NCI-H1417 (cell line): ENCODE measurements at places on chromosomes 7 and 10.
A peak's percentile ranks its signal among the peaks of the same experiment; 100 is the strongest.

GRCh38 chr7:141563956-141564623, 12.9 kb downstream of the AGK start:
- peak; percentile 10 for DNase-seq

DNA sequence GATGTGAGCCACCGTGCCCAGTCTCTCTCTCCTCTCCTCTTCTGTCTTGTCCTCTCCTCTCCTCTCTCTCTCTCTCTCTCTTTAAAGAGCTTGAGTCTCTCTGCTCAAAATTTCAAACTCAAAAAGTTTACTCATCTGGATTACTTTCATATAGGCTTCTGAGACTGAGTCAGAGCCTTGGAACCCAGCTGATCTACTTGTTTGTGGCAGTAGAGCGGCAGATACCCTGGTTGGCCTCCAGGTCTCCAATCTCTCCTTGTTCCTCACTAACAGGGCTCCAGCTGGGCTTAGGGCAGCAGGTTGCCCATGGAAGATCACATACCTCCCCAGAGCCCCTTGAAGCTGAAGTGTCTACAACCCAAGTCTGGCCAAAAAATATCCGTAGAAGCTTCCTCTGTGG, 51.0 kb downstream of the HHEX start:
- no peak for DNase-seq

GRCh38 chr10:132543916-132544743, 6.5 kb downstream of the INPP5A start:
- DNase-seq, result no peak

DNA sequence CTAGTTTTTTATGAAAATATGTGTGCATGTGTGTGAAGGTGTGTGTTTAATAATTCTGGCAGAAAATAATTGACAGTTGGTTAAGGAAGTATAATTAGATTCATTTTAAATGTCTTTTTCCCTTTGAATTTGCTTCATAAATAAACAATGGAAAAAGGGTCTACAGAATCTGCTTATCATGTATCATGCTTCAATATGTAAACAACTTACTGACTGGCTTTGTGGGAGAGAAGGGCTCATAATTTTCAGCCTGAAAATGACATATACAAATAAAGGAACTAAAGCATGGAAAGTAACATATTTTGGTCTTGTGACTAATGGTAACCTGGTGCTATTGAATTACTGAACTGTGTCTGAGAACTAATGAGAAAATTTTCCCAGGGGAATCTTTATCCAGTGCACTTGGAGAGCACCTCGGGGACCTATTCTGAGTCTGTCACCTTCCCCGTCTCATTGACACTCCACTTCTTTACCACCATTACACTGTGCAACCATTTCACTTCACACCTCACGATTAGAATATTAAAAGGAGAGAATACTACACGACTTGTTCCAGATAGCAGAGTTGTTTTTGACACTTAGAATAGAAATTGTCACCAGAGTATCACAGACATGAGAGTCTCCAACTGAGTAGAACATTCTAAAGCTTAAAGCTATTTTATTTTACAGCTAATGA, 298.6 kb downstream of the TFEC start:
- peak; percentile 35 for DNase-seq

- DNase-seq, result no peak
These were observed 3.0 kb upstream of the PHYHIPL start for GRCh38 chr10:59173414-59173813.

DNA sequence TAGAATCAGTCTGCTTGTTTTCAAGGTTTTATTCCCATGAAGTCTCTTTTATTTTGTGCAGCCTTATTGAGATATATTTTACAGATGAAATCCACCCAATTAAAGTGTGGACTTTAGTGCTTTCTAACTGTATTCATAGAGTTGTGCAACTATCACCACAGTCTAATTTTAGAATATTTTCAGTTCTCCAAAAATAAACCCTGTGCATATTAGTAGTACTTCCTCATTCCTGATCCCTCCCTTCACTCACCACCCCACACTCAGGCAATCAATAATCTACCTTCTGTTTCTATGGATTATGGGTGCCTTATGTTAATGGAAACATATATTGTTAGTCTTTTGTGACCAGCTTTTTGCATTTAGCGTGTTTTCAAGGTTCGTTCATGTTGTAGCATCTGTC, 185.7 kb upstream of the TMEM72 start:
- no peak for DNase-seq

DNA sequence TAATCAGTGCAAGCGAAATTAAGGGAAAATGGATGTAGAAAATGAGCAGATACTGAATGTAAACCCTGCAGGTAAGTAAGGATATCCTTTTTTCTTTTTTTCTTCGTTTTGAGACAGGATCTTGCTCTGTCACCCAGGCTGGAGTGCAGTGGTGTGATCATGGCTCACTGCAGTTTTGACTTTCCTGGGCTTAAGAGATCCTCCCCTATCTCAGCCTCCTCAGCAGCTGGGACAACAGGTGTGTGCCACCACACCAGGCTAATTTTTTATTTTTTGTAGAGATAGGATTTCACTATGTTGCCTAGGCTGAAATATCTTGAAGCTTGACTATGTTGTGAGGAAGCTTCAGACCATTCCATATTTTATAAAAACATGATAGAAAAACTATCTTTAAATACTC, 4.3 kb downstream of the PDCD4 start:
- no peak for DNase-seq

DNA sequence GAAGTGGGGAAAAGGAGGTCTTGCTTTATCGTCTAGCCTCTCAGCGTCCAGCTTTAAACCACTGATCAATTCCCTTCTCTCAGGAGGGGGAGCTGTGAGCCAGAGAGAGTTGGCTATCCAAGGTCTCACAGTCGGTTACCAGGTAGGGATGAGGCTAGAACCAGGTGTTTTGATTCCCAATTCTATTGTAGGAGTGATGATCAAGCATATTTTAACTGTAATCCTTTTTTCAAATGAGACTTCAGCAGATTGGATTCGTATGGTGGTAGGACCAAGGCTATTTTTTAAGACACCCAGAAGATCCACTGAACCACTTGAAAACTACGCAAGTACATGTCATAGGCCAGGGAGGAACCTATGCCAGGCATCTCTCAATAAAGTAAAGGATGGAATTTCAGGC, 8.4 kb downstream of the MINDY4 start:
- no peak for DNase-seq

DNA sequence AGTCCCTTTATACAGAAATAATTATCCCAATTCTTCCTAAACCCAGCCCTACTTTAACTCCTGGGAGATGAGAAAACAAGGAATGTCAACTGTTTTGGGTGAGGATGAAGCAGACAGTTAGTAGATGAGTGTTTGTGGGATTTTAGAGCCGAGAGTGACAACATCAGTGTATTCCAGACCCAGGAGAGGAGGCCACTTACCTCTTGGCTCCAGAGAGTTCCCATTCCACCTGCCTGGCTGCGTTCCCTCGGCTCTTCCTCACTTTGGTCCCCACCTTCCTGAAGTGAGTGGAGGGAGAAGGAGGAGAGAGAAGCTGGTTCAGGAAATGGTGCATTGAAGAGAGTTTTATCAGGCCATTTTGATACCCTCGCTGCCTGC, 579 bp downstream of the KEL start:
- DNase-seq, result no peak

- no peak for DNase-seq
These were observed 229.6 kb downstream of the NSUN6 start for GRCh38 chr10:18421726-18422293.

DNA sequence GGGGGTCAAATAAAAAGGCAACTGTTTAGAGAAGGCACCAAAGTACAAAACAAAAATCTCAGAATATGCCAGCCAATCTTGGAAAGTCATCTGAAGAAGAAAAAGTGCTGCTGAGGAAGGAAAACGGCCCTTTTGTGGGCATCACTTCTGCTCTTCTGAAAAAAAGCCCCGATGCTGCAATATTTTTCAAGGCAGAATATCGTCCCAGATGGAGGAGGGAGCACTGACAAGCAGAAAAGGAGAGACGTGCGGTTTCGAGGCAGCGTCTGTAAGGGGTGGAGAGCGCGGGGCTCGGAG, 959 bp upstream of the ATRNL1 start:
- no peak for DNase-seq

- no peak for DNase-seq
These were observed 344.2 kb upstream of the ADARB2 start for GRCh38 chr10:2081501-2081900.

DNA sequence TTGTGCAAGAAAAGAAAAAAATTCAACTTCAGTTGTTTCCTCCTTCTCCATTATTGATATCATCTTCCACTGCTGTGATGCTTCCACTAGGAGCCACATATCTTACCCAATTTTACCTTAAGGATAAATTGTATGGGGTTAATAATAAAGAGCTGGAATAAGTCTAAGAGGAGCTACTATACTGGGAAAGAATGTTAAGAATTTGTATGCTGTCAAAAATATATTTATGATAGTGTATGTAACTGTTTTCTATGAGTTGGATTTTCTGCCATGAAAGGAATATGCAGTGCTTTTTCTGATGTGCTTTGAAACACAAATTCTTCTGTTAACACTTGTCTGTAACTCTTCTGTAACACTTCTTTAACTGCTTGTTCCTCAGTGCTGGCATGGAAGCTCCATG, 219.1 kb downstream of the VTI1A start:
- DNase-seq, result no peak

DNA sequence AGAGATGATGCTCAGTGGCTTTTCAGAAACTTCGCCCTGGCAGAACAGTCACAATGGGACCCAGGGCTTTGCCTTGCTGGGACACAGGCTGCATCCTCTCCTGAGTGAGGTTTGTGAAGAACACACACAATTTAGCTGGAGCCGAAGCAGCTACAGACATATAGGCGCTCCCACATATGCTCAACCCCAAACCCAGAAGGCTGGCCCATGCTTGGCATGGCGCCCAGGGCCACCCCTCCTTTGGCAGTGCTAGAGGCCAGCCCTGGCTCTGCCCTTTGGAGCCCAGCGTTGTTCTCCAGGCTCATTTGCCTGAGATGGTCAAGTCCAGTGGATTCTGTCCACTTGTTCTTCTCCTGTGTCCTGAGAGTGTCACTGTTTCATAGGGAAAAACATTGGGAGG, 94.4 kb downstream of the WDFY4 start:
- no peak for DNase-seq

DNA sequence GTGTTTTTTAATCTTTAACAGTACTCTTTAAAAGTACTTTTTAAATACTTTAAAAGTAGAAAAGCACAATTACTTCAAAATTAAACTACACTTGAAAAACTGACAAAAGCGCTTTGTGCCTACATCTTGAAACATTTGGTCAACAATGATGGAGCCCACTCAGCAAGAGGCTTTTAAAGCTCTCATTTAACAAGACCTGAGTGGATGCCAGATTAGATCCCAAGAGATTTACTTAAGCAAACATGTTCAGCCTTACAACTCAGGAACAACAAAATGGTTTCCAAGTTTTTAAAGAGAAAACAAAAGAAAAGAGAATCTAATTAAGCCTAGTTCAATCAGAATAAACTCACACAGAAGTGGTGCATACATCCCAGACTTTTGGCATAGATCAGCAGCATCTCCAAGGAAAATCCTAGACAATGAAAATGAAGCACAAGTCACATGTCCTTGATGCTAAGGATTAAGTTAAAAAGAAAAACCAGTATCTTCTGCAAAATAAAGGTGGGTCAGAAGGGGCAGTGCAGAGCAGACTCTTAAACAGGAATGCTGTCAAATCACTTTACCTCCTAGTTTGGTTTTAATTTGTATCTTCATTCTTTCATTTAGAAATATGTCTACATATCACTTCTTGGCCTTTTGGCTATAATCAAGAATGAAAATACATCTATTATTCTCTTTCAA, 26.2 kb downstream of the HIBADH start:
- no peak for DNase-seq

DNA sequence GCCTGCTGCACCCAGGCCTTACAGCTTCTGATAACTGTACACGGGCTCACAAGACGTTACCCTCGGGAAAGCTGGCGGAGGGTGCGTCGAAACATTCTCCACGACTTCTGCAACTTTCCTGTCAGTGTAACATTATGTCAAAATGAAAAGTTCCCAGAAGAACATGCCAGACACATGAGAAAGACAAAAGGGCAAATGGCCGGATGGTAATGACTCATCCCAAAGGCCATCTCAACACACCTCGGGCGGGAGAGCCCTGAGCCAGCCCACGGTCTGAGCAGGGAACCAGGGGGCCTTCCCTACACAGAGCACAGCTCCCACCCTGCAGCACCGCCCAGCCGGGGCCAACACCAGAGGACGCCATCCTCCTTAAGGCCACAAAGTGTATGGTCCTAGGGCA, 118.7 kb downstream of the MAD1L1 start:
- DNase-seq, result no peak

DNA sequence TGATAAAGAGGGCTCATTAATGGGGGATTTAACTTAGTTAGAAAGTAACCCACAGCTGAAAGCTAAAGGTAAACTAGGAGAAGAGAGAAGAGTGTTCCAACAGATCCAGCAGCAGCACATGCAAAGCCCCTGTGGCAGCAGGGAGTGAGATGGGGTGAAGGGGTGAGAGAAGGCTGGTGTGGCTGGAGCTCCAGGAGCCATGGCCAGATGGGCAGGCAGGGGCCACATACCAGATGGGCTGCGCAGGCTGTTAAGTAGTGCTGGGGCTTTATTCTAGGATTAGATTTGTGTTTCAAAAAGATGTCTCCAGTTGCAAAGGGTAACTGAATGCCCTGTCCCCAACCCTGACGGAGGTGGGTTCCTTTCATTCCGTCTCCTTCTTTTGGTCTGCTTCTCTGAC, 33.2 kb downstream of the HIF1AN start:
- no peak for DNase-seq

DNA sequence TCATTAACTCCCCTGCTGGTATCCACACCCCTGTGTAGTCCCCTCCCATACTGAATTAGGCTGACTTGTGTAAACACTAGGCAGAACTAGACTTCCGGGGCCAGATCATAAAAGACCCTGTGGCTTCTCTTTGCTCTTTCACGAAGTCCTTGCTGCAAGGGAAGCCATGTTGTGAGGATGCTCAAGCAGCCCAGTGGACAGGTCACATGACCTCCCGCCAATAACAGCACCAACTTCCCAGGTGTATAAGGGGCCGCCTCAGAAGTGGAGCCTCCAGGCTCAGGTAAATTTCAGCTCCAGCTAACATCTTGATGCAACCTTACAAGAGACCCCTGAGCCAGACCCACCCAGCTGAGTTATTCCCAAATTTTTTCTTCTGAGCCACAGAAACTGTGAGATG, 11.3 kb upstream of the FOXK1 start:
- DNase-seq, result peak; percentile 14

- DNase-seq, result no peak
These were observed 40.8 kb upstream of the LOXL4 start for GRCh38 chr10:98308669-98309365.
